Stimulated activated CD4-positive, alpha-beta T cell treated with anti-CD3 and anti-CD28 coated beads, TNF-alpha, amount 100 ng/mL, for 48 hours (primary cell): ENCODE measurements at places on chromosomes 3 and 15.

- DNase-seq: no peak
These were observed 649.2 kb downstream of the ZPLD1 start for GRCh38 chr3:103083848-103084631.

DNA sequence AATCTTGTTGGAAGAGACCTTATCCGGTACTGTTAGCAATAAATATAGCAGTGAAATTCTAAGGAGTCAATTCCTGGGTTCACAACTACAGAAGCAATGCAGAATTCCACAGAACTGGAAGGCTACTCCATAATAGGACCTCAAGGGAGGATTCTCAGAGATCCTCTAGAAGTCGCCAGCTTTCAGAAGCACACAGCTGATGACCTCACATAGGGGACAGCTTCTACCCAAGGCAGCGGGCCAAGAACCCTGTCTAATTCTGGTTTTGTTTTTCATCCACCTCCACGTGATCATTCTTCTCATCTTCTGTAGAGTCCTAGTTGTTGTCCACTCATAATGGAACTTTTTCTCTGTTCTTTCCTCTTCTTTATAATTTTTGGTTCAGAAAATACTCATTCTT, 99.4 kb downstream of the ERC2 start:
- no peak for DNase-seq

- DNase-seq: no peak
These were observed 31.3 kb downstream of the SHQ1 start for GRCh38 chr3:72816862-72817355.

GRCh38 chr3:39358333-39358732, 24.8 kb upstream of the SLC25A38 start:
- DNase-seq: no peak

- no peak for DNase-seq
These were observed 428.8 kb upstream of the TPRG1 start for GRCh38 chr3:188742755-188743550.

- peak; percentile 66 for DNase-seq
These were observed 67.2 kb downstream of the CACNA2D2 start for GRCh38 chr3:50436114-50436674.

- no peak for DNase-seq
These were observed 12.2 kb upstream of the HES1 start for GRCh38 chr3:194123726-194124125.

- no peak for DNase-seq
These were observed 142.4 kb upstream of the TMC3 start for GRCh38 chr15:81516461-81516860.

GRCh38 chr3:122392868-122393844, 9.2 kb downstream of the FAM162A start:
- DNase-seq: no peak

DNA sequence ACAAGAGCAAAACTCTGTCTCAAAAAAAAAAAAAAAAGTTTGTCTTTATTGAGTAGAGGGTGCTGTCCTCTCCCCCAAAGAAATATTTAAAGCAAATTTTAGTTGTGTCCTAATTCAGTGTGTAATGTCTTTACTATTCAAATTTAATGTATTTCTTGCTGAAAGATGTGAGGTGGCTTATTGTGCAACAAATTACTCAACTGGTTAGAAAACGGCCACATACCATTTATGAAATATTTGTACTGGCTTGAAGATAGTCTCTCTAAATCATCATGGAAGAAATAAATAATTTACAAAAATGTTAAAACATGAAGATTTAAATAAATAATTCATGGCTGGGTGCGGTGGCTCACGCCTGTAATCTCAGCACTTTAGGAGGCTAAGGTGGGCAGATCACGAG, 63.0 kb downstream of the SLTM start:
- no peak for DNase-seq

- DNase-seq: no peak
These were observed 61.6 kb downstream of the SHQ1 start for GRCh38 chr3:72786668-72787067.

DNA sequence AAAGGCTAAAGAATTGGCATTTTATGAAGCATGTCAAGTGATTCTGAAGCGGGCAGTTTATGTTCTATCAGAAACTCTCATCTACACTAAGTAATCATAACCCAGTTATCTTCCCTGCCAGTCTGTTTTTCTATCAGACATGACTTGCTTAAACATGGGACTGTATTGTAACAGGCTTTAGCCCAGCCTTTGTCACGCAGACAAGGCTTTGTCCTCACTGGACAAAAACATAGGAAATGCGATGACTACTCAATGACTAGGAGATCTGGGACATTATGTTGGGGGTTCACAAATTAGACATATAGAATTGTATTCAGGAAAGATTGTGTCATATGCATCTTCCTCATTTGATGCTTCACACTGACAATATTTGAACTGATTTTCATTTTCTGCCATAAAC, 115.5 kb downstream of the GADL1 start:
- DNase-seq: no peak

DNA sequence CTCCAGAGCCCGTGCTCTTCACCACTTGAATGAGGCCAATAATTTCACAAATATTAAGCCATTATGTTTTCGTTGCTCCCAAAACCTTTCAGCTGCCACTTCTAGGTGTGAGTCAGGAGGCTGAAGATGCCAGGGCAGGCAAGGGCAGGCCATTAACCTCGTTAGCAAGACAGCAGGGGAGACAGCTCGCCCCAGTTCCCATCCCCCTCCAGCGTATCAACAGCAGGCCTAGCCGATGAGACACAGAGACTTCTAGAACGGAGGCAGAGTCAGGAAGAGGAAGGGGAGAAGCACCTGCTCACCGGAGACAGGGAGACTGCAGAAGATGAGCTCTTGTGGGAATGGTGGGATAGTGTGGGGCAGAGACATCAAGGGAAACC, 28.0 kb upstream of the PLA2G4E start:
- DNase-seq: no peak

DNA sequence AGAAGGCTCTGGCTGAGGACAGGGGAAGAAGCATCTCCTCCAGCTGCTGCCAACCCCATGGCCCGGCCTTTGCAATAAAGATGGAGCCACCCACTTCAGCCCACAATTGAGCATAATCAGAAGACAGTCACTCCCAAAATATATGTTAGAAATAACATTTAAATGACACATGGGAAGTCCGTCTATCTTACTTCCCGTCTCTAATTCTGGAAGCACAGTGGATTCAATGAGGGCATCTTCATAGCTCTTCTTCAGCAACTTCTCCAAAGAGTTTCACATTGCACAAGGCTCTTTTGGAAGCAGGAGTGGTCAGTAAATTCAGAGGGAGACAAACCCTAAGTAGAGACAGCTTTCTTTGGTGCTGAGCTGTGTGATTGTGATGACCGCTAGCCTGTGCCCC, 67.0 kb upstream of the SEC61A1 start:
- no peak for DNase-seq

- DNase-seq: no peak
These were observed 31.9 kb downstream of the TUSC7 start for GRCh38 chr3:116741467-116741866.

- no peak for DNase-seq
These were observed 109.0 kb downstream of the SEC22A start for GRCh38 chr3:123310741-123311140.

GRCh38 chr3:30667280-30667651, 60.9 kb downstream of the TGFBR2 start:
- DNase-seq: no peak

DNA sequence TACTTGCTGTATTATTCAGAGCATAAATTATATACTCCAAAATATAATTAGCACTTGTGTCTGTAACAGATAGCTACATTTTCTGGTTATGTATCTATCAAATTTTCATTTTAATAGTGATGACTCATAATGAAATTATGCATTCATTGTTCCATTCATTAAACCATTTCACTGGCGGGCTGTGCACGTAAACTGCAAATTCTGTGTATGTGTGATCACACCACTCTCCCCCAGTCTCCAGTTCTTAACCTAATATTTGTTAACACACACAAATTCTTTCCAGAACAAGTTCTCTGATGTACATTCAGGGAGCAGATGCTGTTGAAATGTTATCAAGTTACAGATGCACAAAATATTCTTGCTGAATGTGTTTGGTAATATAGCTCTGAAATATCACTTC, 3.8 kb upstream of the KCNMB2 start:
- no peak for DNase-seq

- DNase-seq: no peak
These were observed 298.0 kb upstream of the RBMS3 start for GRCh38 chr3:28982906-28983305.

- DNase-seq: no peak
These were observed 48.8 kb downstream of the ACAP2 start for GRCh38 chr3:195394024-195394423.

DNA sequence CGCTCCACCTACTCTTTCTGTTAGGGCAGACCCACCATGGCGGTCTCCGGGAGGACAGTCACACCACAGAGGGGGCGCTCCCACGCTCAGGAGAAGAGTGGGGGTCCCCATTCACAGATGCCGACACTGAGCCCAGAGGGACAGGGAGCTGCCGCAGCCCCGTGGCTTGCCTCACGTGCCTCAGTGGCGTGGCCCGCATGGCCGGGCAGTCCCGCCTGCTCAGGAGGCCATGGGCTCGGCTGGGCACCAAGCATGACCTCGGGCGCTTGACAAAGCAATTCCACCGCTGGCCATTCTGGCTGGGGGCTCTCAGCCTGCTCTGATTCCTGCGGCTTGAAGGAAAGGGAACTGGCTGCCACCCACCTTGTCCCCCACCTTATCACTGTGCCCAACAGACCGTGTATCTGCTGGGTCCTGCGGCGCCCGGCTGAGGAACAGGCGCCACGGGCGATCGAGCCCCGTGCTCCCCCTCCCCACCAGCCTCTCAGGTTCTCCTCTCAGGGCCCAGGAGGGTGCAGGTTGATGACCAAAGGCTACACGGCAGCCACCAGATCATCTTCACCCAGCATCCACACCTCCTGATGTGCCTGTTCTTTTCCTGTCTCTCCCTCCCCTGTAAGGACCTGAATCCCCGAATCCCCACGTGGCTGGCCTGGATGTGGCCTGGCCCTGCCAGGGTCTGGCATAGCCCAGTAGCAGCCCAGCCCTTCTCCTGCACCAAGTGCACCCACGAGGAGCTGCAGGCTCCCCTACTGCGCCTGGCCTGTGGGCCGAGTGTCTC, 20.7 kb downstream of the CYFIP1 start:
- no peak for DNase-seq

DNA sequence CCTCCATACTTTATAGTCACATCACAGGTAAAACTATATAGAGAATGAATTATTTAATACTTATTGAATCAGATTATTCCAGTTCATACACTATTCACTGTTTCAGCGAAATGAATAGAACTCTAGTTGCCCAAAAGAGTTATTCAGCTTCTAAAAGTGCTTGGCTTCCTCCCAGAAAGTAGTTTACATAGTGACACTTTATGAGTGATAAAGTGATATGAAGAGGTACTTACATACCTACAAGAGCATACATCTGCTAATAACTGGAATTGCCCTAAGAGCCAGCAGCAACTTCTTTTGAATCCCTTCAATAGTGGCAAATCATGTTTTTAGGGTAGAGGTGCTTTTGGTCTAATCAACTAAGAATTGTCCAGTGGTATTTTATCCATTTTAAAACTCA, 635.1 kb upstream of the AGTR1 start:
- DNase-seq: no peak

- no peak for DNase-seq
These were observed 923 bp downstream of the SIAH2 start for GRCh38 chr3:150761831-150762661.

DNA sequence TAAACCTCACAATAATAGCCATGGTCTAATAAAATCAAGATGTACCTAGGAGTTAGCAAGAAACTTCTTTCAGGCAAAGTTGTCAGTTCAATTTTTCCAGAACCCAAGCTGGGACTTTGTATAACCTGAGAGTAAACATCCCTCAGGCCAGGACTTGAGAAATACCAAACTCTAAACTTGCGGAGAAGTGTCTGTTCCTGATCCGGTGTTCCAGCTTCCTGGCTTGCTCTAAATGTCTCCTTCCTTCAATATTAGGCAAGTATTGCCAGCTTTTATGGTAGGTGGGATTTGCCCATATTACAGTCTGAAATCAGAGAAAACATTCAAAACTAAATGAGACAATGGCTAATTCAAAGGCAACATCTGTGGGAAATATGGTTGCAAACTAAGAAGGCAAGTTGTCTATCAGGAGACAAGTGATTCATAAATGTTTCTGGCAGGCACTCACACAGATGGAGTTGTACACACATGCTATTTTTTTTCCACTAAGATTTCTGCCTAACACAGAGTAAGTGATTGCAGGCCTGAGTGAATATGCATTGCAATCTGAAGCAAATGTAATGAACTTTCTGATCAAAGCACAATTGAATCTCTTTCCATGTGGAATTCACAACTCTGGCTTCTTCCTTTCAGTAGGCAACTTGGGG, 88.3 kb upstream of the COL8A1 start:
- DNase-seq: no peak

- DNase-seq: no peak
These were observed 683.3 kb upstream of the CADM2 start for GRCh38 chr3:84275532-84275931.

GRCh38 chr3:155184011-155184410, 103.9 kb downstream of the MME start:
- DNase-seq: no peak

DNA sequence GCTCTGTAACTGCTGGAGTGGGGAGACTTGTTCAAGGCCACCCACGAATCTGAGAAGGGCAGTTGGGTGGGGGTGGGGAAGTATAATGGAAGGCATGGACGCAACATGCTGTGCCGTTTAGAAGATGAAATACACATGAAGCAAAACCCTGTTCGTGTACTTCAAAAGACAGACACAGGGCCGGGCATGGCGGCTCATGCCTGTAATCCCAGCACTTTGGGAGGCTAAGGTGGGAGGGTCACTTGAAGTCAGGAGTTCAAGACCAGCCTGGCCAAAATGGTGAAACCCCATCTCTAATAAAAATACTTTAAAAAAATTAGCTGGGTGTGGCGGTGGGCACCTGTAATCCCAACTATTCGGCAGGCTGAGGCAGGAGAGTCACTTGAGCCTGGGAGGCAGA, 36.9 kb upstream of the SFMBT1 start:
- no peak for DNase-seq

- DNase-seq: no peak
These were observed 24.2 kb upstream of the GMPPB start for GRCh38 chr3:49747792-49748480.

- no peak for DNase-seq
These were observed 8.1 kb downstream of the NPHP3 start for GRCh38 chr3:132713977-132714727.

DNA sequence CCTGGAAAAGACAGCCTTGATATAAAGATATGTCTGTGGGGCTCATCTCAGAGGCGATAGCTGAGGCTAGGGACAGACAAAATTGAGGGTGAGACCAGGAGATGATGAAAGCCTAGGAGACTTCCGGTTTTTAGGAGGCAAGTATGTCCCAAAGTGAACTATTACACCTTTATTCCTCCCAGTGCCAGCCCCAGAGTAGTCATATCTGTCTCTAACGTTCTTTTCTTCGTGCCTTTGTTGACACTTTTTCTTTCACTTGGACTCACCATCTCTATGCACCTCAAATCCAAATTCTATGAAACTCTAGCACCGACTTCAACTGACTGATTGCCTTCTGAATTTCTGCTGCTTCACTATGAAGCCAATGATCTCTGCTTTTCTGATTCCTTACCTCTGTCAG, 93.8 kb upstream of the RASGRP1 start:
- DNase-seq: no peak

GRCh38 chr3:108178676-108179075, 43.5 kb downstream of the IFT57 start:
- no peak for DNase-seq
